NCI-H1436 treated with DMSO at 0.1 percent for 48 hours (cell line): ENCODE measurements at places on chromosomes 6 and 20.

DNA sequence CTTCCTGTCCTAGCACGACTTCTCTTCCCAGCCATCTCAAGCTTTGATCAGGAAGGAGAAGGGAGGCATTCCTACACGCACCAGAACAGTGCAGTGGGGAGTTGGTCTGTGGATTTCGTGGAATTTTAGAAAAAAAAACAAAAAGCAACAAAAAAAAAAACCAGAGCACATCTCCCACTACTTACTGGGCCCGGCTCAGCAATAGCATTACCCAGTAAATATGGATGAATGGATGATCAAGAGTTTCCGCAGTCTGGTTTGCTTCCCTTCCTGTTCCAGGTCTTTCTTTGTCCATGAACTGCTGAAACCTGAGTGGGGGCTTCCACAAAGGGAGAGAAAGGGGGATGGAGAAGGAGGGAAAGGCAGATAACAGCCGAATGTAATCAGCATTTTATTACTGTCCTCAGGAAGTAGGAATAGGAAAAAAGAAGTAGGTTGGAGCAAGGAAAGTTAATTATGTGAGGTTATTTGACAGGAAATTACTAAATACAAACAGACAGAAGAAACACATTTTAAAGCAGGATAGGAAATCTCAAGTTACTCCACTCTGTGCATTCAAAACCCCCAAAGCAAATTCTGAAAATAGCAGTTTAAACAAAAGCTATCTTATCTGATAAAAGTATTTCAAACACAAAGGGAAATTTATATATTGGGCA is 349.0 kb downstream of the PRL start:
- no peak for DNase-seq

- no peak for DNase-seq
Observed at GRCh38 chr6:104166055-104166668, 693.6 kb downstream of the HACE1 start.

GRCh38 chr6:5302220-5302946 is 41.1 kb downstream of the FARS2 start:
- DNase-seq, result no peak

DNA sequence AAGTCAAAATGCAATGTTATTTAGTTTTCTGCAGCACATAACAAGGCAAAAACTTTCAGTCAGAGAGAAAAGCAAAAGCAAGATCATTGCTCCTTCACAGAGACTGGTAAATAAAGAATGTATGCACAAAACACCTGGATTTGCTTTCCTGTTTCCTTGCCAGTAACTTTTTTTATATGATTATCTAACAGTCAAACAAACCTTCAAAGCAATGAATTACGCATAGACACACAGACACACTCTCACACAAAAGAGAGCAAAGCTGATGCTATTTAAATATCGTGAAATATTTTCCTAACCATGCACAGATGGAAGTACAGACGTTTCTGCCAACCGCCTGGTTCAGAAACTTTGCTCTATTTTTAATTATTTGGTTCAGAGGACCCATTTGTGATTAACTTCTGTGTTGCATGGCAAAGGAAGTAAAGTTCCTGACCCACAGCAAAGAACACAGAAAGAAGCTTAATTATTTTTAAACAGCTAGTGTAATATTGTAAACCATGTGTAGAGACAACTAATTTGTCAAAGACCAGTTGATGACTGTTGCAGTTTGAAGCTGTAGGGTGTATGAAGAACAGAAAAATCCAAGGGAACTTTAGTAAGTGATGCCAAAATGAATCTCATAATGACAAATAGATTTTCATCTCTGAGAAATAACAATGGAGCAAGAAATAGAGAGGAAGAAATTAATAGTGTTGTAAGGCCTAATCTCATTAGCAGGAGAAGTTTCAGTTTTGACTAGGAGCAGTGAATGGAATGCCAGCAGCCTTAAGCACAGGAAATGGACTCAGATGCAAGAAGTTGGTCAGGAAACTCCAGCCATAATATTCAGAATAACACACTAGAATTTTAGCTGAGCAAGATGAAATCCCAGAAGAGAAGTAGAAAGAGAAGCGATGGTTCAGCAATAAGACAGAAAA is 24.1 kb downstream of the ATXN1 start:
- DNase-seq, result no peak

- DNase-seq, result no peak
Observed at GRCh38 chr6:33595001-33595846, 15.1 kb upstream of the BAK1 start.
